Activated CD4-positive, alpha-beta T cell treated with anti-CD3 and anti-CD28 coated beads, Interleukin-2, amount 50 U/mL, for 4 hours (primary cell): ENCODE measurements at places on chromosomes 12 and 14.
A peak's percentile ranks its signal among the peaks of the same experiment; 100 is the strongest.

GRCh38 chr12:22692964-22693555 lies 68.1 kb downstream of the ETNK1 start:
- no peak for DNase-seq

DNA sequence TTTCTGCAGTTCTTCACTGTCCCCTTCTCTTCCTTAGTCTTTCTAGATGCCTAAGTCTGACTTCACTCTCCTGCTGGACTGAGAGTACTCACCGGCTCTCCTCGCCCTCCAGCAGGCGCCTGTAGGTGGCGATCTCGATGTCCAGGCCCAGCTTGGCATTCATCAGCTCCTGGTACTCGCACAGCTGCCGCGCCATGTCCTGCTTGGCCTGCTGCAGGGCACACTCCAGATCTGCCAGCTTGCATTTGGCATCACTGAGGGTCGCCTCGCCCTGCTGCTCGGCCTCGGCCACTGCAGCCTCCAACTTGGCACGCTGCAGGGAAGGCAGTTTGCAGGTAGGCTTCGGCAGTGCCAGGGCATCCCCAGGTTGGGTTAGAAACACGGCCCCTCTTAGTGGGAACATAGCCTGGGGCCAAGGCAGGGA lies 5.2 kb downstream of the KRT84 start:
- DNase-seq: no peak

DNA sequence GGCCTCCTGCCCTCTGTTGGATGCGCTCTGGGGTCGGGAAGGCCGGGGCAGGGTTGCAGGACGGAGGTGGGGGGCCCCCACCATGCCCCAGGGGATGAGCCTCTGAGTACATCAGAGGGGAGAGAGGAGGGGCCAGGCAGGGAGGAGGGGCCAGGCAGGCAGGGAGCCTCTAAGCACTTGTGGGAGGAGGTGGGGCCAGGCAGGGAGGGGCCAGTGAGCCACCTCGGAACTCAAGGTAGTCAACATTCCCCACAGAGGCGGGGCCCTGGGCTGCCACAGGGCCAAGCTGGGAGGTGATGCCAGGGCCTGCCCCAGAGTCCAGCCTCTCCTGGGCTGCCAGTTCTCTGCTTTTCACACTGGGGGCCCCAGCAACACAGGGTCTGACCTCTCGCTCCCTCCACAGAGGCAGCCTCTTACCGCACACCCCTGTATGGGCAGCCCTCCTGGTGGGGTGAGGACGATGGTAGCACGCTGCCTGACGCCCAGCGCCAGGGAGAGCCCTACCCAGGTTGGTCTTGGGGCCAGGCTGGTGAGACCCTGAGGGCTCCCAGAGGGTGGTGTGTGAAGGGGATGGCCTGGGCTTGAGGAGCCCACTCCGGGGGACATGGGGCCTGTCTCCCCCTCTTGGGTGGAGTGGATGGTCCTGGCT lies 17.4 kb downstream of the CEP170B start:
- DNase-seq: no peak

GRCh38 chr12:106174876-106175275 lies 36.1 kb upstream of the NUAK1 start:
- DNase-seq: no peak

DNA sequence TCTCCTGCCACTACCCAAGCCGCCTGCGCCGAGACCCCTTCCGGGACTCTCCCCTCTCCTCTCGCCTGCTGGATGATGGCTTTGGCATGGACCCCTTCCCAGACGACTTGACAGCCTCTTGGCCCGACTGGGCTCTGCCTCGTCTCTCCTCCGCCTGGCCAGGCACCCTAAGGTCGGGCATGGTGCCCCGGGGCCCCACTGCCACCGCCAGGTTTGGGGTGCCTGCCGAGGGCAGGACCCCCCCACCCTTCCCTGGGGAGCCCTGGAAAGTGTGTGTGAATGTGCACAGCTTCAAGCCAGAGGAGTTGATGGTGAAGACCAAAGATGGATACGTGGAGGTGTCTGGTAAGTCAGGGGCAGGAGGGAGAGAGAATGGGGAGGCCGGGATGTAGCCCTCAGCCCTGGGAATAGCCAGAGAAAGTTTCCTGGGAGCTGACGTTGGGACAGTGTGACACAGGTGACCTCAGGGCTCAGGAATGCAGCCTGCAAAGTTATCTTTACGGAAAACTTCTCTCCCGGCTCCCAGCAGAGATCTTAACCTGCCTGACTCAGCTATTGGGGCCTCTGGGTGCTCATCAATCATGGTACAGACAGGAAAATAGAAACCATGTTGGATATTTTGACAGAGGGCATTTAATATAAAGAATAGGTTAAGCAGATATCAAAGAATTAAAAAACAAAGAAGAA lies 747 bp downstream of the HSPB8 start:
- no peak for DNase-seq

GRCh38 chr12:14357486-14357885 lies 8.0 kb upstream of the ATF7IP start:
- no peak for DNase-seq

GRCh38 chr12:65657635-65658034 lies 166.6 kb upstream of the HMGA2 start:
- DNase-seq: no peak

DNA sequence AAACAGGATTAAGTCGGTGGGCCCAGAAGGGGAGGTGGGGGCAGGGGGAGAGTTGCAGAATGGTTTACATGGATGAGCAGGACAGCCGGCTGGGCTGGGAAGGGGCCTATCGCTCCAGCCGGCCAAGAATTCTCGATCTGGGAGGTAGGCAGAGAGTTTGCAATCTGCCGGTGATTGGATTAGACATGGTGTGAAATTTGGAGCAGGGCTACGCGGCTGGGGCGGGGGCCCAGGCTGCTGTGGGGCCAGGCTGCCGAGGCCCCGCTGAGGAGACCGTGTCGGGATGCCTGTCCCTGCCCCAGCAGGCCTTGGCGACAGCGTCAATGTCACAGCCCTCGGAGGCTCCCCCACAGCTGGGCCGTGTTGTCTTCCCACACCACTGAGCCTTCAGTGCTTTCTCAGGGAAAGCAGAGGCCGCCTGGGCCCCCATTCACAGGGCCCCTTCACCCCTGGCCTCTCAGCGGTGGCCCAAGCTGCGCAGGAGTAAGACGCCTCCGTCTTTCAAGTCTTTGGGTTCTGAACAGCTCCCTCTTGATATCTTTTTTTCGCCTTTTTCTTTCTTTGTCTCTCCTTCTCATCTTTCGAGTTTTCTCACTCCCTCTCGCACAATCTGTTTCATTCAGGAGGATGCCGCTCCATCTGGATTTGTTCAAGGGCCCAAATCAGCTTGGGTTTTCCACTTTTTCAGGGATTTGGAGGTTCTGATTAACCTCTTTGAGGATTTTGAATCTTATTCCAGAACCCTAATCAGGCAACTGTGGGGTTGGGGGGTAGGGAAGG lies 117.5 kb upstream of the PARP11 start:
- no peak for DNase-seq

- DNase-seq: peak; percentile 21
Measured at GRCh38 chr14:103679351-103679750, 35.9 kb downstream of the XRCC3 start.

DNA sequence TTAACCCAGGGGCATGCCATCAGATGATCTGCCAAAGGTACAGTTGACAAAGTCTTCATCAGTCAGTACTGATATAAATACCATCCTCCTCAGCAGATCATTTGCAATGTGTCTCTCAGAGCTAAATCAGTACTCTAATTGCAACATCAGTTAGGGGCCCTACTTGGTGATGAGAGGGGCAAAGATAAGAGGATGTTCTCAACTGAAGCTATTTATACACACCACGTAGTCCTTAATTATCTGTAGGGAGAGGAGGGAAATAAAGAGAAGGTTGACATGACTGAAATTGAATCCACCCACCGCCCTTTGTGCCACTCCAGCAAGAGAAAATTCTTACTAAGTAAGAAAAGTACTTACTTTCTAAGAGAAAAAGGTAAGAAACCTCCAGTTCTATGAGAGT lies 157.8 kb upstream of the NUDT4 start:
- no peak for DNase-seq

DNA sequence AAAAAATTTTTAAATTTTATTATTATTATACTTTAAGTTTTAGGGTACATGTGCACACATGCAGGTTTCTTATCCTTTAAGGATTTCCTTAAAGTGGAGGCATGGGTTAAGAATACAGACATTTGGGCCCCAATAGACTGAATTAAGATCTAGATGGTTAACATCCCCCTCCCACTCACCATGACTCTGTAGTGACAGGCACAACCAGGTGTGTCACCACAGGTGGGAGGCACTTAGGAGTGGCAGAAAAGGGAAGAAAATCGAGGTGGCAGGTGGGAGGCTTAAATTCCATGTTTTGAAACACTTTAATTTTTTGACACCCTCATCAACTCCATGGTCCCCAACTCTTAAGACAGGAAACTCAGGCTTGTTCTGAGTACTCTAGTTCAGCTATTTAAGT lies 37.6 kb upstream of the GRIP1 start:
- DNase-seq: peak; percentile 9

GRCh38 chr14:72783741-72784140 lies 110.2 kb downstream of the DPF3 start:
- DNase-seq: no peak

DNA sequence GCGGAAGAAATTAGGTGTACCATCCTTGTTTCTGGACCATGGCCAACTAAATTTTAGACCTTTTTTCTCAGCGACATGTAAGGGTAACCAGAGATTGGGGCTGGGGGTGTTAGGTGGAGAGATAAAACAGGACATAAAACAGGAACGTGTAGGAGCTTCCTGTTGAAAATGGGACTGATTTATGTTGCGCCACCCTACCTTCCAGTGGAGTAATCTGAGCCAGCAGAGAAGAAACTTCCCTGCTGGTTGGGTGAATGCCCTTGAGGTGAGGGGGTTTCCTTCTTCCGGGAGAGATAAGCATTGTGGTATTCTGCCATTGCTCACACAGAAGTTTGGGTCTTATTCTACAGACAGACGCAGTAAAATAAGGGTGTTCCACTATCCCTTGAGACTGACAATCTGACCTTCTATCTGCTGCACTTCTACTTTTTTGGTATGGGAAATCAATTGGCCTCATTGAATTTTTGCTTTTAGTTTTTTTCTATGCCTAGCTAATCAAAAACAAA lies 417.6 kb downstream of the PCNX1 start:
- no peak for DNase-seq

GRCh38 chr12:63787306-63787705 lies 7.6 kb downstream of the RXYLT1 start:
- no peak for DNase-seq

GRCh38 chr14:70045310-70045709 lies 143.4 kb downstream of the SLC8A3 start:
- no peak for DNase-seq

DNA sequence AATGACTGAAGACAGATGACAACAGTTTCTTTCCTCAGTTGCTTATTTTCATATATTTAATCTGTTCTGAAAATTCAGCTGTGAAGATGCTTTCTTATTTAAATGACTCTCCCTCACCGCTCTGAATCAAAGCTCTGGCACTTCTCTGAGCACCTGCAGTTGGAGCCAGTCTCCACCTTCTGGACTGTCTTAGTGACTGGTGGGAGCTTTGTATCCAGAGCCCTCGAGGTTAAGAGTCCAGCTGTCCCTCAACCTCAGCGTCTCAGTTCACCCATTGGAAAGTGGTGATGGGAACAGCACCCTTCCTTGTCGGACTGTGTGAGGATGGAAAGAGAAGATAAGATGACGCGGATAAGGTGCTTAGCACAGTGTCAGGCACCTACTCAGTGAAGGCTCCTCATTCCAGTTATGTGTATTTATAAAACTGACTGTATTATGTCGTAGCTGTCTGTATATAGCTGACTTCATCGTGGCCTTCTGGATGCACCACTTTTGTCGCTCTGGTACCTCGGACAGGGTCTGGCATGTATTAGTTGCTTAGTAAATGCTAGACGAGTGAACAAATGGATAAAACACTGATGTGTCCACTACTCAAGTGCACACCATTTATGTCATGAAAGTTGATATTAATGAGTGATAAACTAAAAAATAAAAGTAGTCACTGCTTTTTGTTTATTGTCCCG lies 34.5 kb downstream of the ELK3 start:
- DNase-seq: no peak

DNA sequence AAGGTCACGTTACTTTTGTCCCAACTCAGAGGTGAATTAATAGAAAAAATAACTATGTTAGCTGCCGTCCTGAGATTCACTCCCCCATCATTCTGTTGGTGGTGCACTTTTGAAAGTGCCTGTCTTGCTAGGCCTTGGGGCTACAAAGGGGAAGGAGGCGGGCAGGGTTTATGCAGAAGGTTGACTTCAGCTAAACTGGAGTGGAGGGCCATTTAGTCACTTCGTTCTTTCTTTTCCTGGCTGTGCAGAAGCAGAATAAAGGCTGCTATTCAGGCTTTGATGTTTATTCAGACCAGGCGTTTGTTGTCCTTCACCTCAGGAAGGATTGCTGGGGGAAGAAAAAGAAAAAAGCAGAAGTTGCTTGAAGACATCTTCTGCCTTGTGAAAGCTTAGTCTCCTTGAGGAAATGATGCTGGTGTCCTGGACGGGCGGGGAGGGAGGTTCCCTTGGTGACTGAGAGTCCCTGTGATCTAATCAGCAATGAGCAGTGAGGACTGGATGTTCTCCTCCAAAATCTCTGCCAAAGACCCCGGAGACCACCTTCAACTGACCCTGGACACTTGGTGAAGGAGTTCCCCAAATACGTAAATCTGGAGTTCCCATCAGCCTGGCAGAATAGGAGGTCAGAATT lies 4.0 kb downstream of the GLT1D1 start:
- no peak for DNase-seq

DNA sequence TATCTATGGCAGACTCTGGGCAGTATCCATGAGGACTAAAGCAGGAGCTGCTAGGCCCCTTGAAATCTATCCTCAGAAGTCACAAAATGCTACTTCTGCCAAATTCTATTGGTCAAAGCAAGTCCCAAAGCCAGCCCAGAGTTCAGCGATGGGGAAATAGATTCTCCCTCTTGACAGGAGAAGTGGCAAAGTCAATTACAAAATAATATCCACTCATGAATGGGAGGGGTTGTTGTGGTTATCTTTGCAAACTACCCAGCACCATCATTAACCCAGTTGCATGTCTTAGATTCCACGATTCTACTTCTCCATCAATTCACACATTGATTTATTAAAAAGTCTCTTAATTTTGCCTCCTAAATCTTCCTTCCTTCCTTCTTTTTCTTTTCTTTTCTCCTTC lies 30.7 kb upstream of the STXBP6 start:
- no peak for DNase-seq

DNA sequence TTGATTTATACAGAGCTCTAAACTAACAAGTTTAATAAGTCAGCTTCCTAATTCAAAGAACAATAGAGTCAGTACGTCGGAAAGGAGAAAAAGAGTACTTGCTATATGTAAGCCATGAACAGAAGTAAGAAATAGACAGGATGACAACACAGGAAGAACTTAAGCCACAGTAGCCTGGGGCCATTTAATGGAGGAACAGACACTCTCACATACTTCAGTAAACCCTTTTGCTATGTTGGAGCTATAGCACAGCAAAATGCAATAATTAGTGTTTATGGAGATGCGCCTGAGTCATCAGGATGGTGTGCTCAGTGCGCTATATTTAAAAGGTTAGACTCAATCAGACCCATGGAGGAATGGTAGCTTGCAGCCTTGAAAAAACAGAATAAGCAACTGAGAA lies 61.0 kb downstream of the SRGAP1 start:
- DNase-seq: no peak
